ENCODE measurements at places on chromosomes 3 and 15.

- DNase-seq: no peak
Measured at GRCh38 chr3:89043406-89043932, 64.0 kb upstream of the EPHA3 start.

DNA sequence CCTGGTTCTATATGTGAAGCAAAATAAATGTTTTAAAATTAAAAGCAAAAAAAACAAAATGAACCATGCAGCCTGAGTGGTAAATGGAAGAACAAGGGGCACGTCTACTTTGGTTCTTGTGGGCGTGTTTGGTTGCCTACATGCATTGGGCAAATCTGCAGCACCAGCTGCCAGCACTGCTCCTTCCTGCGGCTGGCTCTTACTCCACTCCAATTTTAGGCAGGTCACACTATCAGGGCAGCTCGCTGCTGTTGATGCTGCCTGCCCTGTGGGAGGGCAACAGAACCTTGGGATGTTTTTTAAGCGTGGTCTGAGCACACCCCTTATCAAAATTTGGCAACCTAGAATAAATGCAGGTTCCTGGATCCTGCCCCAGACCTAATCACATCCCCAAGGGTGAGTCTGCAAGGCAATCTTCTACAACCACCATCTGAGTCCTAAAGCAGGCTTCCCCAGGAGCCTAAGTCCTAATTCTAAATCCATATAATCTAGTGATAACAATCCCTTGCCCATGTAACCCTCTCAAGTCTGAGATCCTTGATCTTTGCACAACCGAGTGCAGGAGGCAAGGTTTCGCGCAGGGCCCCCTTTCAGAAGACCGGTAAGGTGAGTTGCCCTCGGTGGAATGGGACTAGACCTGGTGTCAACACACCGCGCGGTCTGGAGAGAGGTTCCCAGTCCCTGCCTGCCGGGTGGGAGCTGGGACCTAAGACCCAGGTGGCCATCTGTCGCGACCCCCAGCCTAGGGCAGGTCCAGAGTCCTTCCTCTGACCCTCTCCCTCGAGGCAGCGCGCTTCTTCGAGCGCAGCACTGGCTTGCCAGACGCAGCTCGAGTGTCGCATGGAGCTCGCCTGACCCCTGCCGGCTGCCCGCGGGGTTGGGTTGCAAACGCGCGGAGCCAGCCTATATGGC lies 15.9 kb downstream of the IVD start:
- DNase-seq: peak; percentile 48

DNA sequence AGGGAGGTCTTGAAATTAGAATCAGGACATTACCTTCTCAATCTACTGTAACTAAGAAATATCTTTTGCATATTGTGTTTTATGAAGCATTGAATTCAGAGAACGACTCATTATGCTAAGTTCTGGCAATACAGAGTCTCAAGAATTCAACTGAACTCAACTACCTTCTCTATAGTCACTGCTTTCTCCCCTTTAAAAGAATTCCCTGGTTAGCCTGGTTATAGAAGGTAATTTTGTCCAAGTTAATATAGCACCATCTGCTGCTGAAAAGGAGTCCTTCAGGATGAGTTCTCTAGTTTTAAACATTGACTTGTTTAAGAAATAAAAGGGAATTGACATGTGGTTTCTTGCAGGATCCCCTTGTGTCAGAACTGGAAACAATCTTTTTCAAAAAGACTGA lies 60.2 kb downstream of the IL16 start:
- DNase-seq: no peak

GRCh38 chr3:11510001-11510340 lies 133.7 kb downstream of the VGLL4 start:
- no peak for DNase-seq

DNA sequence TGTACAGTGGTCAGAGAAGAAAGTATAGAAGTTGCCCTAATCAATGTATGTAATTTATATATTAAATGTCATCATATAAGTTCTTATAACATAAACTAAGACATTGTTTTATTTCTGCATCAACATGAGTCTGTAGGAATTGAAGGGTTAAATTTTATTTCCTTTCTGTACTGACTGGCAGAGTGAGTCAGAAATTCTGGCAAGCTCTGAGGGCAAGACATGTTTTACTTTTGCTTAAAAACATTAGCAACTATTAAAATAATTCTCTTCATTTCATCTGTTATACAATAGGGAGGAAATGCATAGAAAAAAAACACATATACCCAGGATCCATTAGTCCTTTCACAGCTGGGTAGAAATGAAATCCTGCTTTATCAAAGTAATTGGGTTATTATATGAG lies 171.4 kb upstream of the ALCAM start:
- DNase-seq: no peak

DNA sequence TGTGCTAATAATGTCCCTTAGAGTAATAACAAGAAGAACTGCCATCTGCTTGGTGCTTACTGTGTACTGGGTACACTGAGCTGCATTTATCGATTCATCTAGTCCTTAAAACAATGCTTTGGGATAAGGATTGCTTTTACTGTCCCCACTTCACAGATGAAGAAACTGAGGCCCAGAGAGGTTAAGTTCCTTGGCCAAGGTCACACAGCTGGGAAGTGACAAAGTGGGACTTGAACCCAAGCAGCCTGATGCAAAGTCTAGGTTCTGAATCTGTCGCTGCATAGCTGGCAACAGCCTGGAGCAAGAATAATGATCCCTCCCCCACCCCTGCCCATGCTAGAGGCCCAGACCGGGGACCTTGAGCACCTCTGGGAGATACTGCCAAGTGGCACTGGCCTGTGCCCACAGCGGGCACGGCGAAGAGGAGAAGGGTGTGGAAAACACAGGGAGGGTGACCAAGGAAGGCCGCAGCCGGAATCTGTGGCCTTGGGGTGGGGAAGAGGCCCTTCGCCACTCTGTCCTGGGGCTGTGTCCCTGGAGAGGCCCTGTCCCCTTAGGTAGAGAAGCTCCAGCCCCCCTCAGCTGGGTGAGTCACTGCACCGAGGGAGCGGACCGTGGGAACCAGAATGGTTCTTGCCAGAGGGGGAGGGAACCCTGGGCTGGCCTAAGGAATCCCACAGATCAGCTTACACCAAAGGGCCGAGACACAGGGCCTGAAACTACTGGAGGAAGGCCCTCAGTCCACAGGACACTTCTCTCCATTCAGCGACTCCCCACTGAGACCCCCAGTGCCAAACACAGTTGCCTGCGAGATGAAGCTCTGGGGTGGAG lies 3.5 kb downstream of the PLXND1 start:
- no peak for DNase-seq

GRCh38 chr3:88807491-88808105 lies 299.8 kb upstream of the EPHA3 start:
- DNase-seq: no peak

All from NCI-H774 (cell line).